ENCODE measurements at places on chromosomes 3 and 15.
A peak's percentile ranks its signal among the peaks of the same experiment; 100 is the strongest.

- DNase-seq = no peak
Observed at GRCh38 chr3:90241481-90241880, 1134.1 kb downstream of the EPHA3 start.

GRCh38 chr15:23395030-23395692 lies 40.6 kb downstream of the GOLGA8S start:
- DNase-seq = no peak

DNA sequence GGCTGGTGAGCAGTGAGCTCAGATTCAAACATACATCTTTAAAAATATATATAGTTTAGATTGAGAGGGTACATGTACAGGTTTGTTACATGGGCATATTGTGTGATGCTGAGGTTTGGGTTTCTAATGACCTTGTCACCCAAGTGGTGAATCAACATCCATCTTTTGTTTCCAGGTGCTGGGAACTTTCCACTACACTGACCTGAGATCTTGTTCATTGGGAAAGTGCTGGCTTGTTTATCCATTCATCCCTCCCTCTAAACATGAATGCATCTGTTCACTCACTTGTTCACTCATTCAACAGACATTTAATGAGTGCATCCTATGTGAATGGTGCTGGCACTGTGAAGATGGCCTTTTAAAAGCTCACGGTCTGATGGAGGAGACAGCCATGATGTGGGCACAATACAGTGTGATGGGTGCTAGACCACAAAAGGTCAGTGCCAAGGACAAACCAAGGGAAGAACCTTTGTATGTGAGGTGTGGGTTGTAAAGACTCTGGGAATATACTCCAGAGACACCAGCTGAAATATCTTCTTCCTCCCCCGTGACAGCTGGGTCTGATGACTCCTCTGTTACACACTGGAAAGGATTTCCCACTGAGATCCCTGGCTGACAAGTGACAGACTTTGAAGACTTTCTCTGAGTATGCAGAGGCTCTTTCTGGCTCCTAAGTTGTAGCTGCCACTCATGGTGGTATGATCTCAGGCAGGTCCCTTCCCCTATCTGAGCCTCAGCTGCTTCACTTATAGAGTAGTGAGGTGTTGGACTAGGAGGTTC lies 16.2 kb upstream of the ITGA11 start:
- DNase-seq = no peak

DNA sequence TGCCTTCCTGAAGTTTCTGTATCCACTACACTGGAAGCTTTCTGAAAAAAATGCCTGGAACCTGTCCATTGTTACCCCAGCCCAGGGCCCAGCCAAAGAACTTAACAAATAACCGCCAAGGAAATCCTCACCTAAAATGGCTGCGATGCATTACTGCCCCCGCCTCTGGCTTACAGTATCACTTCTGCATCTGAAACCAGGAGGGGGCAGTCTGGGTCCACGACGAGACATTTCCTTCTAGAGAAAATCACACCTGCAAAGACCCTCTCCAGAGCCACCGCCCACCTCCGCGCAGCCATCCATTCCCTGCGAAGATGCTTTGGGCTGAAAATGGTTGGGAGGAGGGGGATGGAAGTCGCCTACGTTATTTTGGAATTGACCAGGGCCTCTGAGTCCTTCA lies 22.4 kb upstream of the CELF6 start:
- DNase-seq = no peak

DNA sequence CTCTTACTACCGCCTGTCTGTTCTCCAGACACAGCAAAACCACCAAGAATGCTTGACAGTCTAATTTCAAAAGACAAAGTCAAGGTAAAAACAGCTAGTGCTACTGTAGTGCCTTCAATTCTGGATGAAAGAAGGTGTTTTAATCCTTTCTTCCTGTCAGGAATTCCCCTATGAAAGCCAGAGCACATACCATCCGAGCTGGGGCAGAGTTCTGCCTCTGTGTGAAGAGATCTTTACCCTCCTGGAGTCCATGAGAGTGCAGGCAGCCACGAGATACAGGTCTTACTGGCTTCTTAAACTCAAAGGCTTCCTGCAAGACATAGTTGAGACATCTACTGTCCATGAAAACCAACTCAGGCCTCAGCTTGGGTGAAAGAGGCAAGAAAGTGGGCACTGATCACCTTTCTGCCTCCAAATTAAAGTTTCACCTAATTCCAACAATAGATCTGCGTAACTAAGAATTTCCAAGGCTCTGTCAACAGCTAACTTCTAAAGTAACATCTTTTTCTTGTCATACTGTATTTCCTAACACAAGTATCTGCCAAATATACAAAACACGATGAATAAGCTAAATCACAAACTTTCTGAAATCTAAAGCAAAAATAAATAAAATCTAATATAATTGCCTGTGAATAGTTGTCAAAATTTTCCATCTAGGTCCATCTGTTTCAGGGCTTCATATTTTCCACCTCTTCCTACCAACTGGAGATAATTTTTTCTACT lies 7.5 kb downstream of the CDC25A start:
- DNase-seq = no peak

- DNase-seq = no peak
Observed at GRCh38 chr3:4580346-4581123, 87.4 kb downstream of the ITPR1 start.

DNA sequence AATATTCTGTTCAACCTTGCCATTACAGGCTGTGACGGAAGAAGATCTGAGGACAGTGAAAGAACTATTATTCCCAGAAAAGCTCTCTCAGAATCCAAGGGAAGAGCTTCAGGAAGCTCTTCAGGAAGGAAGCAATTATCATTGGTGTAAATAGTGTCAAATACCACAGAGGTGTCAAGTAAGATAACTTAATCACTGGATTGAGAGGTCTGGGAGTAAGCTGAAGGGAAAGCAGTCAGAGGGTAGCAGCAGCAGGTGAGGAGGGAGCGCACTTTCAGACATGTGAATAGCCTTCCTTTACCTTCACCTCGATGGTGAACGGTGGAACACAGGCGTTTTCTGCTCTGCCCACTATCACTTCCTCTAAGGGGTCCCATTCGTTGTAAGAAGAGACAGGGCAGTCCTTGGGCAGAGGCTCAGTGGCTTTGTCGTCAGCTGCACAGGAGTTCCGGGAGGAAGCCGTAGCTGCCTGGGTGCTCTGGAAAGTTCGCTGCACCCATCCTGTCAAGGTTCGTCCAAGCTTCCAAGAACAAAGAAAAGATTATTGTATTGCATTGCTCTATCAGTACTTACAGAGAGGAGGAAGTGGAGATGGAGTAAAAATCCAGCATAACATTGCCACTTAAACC lies 1.9 kb downstream of the GATM start:
- DNase-seq = no peak

- no peak for DNase-seq
Observed at GRCh38 chr3:127786353-127787070, 35.8 kb downstream of the MGLL start.

- DNase-seq = no peak
Observed at GRCh38 chr3:163605915-163606314, 1472.4 kb downstream of the SI start.

DNA sequence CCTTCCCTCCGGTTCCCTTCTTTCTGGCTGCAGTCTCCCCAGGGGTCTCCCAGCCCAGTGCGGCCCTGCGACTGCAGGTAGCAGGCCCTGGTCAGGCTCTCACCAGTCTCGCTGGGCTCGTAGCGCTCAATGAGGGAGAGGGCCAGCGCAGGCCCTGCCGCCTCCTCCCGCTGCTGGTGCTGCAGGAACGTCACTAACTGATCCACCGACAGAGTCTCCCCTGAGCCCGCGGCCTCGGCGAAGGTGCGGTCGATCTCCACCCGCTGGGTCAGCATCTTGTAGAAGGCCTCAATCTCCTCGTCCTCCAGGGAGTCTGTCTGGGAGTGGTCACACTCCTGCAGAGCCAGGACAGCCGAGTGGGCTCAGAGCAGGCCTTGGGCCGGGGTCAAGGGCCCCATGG lies 18.3 kb downstream of the PLCD1 start:
- DNase-seq = no peak

GRCh38 chr3:30513374-30514152 lies 92.8 kb upstream of the TGFBR2 start:
- DNase-seq = no peak

DNA sequence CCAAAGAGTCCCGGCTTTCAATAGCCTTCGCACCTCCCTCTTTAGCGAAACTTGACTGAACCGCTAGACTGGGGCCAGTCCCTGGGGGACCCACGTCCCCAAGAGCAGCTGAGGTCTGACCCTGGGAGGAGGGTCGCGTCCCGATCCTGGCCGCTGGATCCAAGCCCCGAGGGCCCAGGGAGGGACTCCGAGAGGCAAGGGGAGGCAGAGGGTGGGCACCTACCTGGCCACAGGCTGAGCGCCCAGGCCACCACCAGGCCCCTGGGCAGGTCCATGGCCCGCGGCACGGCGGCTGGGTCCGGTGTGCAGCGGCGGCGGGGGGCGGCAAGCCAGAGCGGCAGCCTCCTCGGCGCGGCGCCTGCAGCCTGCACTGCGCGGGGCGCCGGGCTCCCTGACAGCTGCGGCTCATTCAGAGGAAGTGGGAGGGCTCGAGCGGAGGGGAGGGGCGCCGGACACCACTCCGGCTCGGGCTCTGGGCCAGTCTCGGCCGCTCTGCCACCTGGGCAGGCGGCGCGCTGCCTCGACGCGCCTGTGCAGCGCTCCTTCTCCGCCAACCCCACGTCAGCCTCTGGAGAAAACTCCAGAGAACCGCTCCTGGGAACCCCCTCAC lies at the start of gene ITGA11:
Gene ITGA11 (minus strand): TSS at position 372 of the 610 bp plus-strand sequence. CDS start 97 bp downstream, at position 275.
- DNase-seq = peak; percentile 34

GRCh38 chr3:70000028-70000410 lies 486 bp downstream of the SAMMSON start:
- DNase-seq = no peak

GRCh38 chr3:43855674-43856299 lies 165.0 kb downstream of the ABHD5 start:
- DNase-seq = no peak

DNA sequence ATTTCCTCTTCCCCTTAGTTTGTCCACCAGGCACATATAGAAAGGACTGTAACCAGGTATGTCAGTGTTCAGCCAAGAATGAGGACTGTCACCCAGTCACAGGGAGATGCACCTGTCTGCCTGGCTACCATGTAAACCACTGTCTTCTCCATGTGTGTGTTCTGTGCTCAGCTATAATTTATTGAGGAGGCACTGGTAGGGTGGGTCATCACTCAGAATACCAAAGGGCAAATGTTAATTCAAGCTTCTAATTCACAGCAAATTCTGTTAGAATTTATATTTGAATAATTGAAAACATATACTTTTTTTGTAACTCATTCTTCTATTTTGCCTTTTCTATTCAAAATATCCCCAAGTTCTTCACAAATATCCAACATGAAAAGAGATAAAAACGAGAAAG lies 780.4 kb downstream of the MECOM start:
- no peak for DNase-seq

- DNase-seq = no peak
Observed at GRCh38 chr15:93801206-93801605, 430.2 kb upstream of the MCTP2 start.

- no peak for DNase-seq
Observed at GRCh38 chr3:177725165-177725564, 527.9 kb upstream of the TBL1XR1 start.

- no peak for DNase-seq
Observed at GRCh38 chr15:89023311-89023961, 64.8 kb upstream of the ABHD2 start.

DNA sequence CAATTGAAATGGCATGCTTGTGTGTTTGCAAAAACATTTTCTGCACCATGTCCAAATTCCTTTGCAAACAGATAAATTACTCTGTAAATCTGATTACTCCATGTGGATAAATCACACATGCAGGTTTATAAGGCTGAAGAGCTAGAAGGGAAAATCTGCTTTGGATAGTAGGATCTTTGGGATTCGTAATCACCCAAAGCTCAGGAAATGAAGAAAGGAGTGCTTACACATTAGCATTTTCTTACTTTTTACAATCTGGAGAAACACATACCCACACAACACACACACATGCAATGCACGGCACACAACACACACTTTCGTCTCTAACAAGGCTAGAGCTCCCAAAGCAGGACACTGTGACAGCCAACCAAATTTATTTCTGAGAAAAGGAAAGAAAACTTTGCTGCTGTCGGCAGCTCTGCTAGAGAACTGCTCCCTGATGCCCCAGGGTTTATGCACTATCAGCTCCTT lies 2.1 kb downstream of the LSAMP start:
- no peak for DNase-seq

DNA sequence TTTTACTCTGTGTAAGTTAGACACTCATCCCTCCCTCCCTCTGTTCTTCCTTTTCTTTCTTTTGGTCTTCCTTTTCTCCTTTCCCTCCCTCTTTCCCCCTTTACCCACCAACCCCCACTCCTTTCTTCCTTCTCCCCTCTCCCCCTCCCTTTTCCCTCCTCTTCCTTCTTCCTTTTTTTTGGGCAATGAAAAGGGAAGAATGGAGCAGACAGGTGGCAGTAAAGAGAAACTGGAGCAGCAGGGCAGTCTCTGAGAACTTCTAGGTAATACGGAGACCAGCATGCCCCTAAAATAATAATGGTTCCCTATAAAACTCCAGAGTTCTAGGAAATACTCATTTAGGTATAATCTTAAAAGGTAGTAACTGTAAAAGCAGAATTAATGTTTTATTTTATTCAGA lies 11.4 kb upstream of the GPR171 start:
- DNase-seq = no peak

DNA sequence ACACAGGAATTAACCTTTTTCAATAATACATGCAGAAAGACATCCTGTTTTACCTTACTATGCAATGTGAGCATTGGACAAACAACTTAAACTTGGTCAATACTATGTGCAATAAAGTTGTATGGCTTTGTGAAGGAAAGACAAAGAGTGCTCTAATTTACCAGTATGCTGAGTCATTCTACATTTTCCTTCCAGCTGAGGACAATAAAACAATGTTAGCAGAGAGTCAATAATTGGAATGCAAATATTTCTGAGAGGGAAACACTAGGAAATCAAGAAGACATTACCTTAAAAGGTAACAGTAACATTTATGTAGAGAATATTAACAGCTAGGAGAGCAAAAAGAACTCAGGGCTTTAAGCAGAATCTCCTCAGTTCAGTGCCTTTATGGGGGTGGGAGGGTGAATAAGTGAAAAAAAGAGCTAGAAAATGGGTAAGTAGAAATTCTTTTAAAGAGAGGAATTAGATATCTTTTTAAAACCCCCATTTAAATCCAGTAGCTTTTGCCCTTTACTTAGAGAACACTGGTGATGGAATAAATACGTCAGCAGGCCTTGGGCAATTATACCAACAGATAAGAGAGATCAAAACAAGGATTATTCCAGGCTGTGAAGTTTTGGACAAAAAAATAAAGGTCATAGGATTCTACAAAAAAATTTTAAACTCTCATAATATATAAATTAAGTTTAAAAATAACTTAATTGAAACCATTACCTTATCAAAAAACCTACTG lies 11.6 kb upstream of the HGD start:
- DNase-seq = no peak

DNA sequence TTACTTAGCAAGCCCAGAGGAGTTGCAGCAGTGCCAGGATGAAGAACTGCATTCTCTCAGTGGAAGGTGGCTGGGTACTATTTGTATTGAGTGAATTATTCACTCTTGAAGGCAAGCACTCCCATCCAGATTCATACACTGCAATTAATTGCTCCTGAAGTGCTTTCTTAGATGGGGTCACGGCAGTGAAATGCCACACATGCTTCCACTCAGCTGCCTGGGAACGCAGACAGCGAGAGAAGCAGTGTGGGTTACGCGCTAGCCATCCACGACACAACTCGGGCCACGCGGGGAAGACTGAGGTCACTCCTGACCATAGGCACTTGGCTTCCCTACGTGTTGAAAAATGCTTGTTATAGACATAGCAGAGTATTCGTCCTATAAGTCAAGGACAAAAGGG lies 30.8 kb upstream of the LMCD1 start:
- no peak for DNase-seq
